ENCODE measurements at places on chromosomes 7 and 10.

- DNase-seq, result no peak
Measured at GRCh38 chr10:18659819-18660535, 746 bp downstream of the ARL5B start.

GRCh38 chr7:44958645-44959344 is 20.0 kb downstream of the MYO1G start:
- no peak for DNase-seq

- no peak for DNase-seq
Measured at GRCh38 chr10:15821046-15821683, 39.1 kb downstream of the MINDY3 start.

DNA sequence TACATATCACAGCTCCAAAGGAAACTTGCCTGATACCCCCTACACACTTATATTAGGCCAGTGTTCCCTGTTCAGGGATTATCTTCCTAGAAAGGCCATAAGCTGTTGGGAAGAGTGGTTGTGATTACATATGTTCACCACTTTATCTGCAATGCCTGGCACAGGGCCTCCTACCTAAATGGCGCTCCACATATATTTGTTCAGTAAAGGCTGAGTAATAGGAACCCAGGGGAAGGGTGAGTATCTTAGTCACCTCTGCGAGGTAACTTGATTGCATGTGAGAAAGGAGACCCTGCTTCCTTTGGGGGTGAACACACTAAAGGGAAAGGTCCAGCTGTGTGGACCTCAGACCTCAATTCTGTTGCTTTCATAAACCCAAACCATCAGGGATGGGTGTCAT is 896.0 kb downstream of the LRMDA start:
- no peak for DNase-seq

All from NCI-H1436 (cell line).